ENCODE measurements at places on chromosomes 5 and 9. TPM values are rescaled to one million over a fixed set of nuclear protein-coding genes. Genes with fewer than 3 reads are reported as not detected.

DBH gene
- not detected for total RNA-seq

OXCT1 gene
- 42.1 TPM for total RNA-seq

FABP6 gene
- total RNA-seq: 3.4 TPM

IL13 gene
- total RNA-seq: not detected

FAM221B gene
- not detected for total RNA-seq

SLC36A2 gene
- total RNA-seq: not detected

KIF4B gene
- total RNA-seq: not detected

FAM78A gene
- total RNA-seq: 2.1 TPM

TRPM3 gene
- total RNA-seq: 3.9 TPM

PCDHA12 gene
- 0.08 TPM for total RNA-seq

HTR4 gene
- not detected for total RNA-seq

All from SK-MEL-5 (cell line).